Natural killer cell (primary cell): ENCODE measurements at places on chromosomes 11 and 22. TPM values are rescaled to one million over a fixed set of nuclear protein-coding genes. Genes with fewer than 3 reads are reported as not detected.
A peak's percentile ranks its signal among the peaks of the same experiment; 100 is the strongest.

DNA sequence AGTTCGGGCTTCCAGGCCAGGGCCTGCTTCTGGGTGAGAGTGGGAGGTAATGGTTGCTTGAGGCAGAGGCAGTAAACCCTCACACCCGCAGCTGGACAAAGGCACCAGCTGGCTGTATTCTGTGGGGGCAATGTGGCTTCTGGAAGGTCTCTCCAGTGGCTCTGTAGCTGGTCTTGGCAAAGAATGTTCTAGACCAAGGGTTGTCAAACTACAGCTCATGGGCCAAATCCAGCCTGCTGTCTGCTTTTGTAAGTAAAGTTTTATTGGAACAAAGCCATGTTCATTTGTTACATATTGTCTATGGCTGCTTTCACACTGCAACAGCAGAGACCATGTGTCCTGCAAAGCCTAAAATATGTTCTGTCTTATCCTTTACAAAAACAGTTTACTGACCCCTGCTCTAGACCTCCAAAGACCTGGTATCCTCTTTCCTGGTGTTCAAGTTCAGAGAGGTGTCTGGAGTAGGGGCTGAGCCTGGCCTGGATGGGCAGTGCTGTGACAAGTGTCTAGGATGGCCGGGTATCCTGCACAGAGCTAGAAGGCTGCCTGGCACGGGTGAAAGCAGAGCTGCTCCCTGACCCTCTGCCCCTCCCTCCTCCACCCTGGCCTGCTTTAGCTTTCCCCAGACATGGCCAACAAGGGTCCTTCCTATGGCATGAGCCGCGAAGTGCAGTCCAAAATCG, 3.4 kb downstream of the TAGLN start:
- DNase-seq: no peak

DNA sequence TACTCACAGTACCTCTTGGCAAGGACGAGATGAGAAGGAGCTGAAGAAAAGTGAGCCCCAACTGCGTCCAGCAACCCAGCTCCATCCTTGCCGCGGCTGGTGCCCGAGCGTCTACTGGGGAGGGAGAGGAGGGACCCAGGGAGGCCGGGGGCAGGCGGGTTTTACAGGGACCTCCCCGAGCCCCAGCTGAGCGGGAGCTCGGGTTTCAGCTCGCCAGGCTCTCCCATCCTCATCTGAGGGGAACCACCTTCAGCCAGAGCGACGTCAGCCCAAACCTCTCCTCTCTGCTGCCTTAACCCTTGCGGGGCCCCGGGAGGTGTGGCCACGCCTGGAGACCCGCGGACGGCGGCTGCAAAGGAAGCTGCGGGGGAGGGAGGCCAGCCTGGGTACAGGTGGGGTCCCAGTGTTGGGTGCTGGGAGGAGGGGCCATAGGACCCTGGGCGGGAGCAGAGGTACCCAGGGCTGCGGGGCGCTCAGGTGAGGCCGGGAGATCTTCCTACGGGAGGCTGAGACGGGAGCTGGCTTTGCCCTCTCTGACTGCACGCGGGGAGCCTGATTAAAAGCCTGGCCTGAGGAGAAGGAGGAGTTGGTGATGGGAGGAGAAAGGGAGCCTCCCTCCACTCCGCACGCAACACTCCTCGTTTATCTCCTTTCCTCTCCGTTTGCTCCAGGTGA, at the start of gene PAMR1:
Gene PAMR1, minus strand, starts transcription at position 116 of the 675 bp plus-strand sequence. Its CDS starts 31 bp downstream, at position 85.
- no peak for DNase-seq

Gene NCAM1
- 208 TPM for total RNA-seq

GRCh38 chr11:128318856-128319474, 268.4 kb downstream of the ETS1 start:
- peak; percentile 94 for DNase-seq

GRCh38 chr11:112689851-112690250, 271.4 kb upstream of the NCAM1 start:
- DNase-seq: no peak

- no peak for DNase-seq
Observed at GRCh38 chr11:33529461-33529860, 171.2 kb downstream of the C11orf91 start.

Gene LINC01488
- not detected for total RNA-seq

GRCh38 chr11:119936426-119936825, 201.5 kb downstream of the TRIM29 start:
- no peak for DNase-seq

GRCh38 chr11:8531312-8531711, 62.7 kb downstream of the STK33 start:
- DNase-seq: no peak

GRCh38 chr22:36277482-36278291, 24.8 kb downstream of the APOL1 start:
- DNase-seq: peak; percentile 84

DNA sequence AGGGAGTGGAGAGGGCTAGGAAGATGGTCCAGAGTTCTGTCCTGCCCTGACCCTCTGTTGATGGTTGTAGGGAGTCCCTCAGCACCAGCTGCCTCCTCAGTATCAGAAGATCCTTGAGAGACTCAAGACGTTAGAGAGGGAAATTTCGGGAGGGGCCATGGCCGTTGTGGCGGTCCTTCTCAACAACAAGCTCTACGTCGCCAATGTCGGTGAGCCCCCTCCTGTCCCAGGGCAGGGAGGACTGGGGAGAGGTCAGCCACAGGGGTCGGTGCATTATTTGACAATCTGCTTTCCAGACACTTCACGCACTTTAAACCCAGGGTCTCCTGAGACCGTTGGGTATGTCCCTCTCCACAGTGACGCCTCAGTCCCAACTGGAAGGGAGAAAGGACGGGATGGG, 18.1 kb downstream of the TAB1 start:
- no peak for DNase-seq

Gene TUB
- total RNA-seq: not detected

GRCh38 chr11:88799771-88800500, 265.8 kb downstream of the GRM5 start:
- DNase-seq: no peak

- DNase-seq: peak; percentile 41
Observed at GRCh38 chr11:72573072-72573854, 101.0 kb downstream of the PDE2A start.

DNA sequence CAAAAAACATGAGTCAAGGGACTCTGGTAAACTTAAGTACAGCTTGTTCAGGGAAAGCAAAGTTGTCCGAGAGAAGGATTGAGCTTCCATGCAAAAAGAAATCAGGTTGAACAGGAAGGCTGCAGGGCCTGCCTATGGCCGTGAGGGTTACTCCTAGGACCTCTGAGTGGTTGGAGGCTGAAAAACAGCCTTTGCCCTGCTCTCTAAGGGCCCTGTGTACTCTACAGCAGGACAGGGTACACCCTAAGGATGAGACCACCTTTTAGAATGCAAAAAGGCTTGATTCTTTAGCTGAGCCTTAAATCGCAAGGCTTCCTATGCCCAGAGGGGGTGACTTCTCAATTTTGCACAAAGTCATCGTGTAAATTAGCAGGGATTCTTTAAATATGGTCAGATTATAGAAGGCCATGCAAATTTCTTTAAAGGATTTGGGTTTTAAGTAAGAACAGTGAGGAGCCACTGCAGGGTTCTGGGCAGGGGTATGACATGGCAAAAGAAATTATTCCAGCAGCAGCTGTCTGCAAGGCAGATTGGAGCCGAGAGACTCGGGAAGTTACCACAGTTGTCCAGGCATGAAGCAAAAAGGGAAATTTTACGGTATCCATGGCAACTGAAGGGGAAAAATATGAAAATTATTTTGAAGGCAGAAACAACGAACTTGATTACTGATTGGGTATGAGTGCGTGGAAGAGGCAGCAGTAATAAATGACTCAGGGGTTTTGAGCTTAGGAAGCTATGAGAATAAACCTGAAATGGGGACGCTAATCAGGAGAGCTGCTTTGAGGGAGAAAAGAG, 91.8 kb downstream of the FAM76B start:
- no peak for DNase-seq

DNA sequence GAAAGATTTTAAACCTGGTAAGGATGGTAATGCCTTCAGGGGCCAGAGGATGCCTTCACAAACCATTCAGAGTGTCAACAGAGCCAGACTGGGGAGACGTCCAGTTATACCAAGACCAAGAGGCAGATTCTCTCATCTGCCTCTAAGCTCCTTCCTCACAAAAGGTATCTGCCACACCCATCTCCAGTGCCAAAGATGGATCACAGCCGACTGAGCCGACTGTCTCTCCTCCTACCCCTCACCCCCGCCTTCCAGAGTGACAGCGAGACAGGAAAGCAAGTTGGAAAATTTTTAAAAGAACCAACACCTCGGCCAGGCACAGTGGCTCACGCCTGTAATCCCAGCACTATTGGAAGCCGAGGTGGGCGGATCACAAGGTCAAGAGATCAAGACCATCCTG, 79.1 kb upstream of the AKIP1 start:
- DNase-seq: no peak

GRCh38 chr11:30015725-30016412, 961 bp downstream of the KCNA4 start:
- no peak for DNase-seq

DNA sequence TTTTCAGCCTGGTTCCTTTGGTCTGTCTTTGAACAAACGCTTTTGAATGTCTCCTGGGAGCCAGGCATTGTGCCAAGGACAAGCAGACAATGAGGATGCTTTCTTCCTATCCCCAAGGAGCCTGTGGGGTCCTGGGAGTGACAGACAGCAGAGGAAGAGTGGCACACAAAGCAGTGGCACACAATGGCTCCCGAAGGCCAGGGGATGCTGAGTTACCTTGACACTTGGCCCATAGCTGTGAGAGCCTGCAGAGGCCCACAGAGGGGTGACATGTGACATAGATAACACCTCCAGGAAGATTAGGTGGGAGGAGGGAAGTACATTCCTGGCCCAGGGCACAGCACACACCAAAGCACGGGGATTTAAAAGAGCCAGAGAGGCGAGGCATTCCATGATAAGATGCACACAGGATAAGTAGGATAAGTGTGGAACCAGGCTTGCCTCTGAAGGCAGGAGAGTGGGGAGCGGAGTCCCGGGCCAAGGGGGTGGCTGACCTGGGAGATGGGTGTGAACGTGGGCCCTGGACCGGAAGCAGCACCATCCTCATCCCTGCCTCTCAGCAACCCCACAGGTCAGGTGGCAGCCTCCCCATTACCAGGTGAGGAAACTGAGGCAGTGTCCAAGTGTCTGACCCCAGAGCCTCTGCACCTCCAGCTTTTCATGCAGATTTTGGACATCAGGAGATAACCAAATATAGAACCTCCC, 6.3 kb downstream of the UPB1 start:
- no peak for DNase-seq

DNA sequence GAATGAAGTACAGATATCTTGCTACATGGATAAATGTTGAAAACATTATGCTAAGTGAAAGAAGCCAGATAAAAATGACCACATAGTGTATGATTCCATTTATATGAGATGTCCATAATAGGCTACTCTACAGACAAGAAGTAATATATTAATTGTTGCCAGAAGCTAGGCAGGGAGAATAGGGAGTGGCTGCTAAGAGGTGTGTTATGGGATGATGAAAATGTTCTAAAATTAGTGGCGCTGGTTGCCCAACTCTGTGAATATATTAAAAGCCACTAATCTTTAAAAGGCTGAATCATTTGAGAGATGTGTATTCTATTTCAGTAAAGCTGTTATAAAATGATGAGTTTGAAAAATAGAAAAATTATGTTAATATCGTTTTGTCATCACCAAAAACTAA, 144.4 kb downstream of the NCAM1 start:
- DNase-seq: no peak

GRCh38 chr22:17563936-17564391, 666 bp downstream of the SLC25A18 start:
- DNase-seq: no peak

- DNase-seq: no peak
Observed at GRCh38 chr11:104254347-104254746, 90.4 kb upstream of the PDGFD start.

Gene F2
- not detected for total RNA-seq

Gene C2CD2L
- total RNA-seq: 27.7 TPM

Gene PPP1CA
- 245 TPM for total RNA-seq
